HepG2 (cell line): ENCODE measurements at places on chromosomes 11 and 22.

GRCh38 chr22:39923696-39924095, 22.8 kb downstream of the GRAP2 start:
- no peak for DNase-seq

GRCh38 chr22:22376352-22376706, 131.7 kb downstream of the VPREB1 start:
- DNase-seq, result no peak

GRCh38 chr11:43071338-43071737, 240.5 kb upstream of the API5 start:
- DNase-seq, result no peak

DNA sequence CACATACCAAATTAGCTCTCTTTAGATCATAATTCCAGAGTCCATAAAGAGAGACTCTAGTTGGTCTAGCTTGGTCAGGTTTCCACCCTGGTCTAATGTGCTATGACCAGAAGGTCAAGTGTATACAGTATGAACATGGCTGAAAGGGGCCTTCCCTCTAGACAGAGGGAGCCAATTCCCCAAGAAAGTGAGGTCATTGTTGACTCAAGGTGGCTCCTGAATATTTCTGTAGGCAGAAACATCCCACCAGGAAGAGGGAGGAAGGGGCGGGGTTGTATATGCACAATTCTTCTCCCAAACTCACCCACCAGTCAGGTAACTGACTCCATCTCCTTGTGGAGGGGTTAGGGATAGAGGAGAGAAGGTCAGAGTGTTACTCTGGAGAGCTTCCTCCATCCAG, 281.8 kb upstream of the PLET1 start:
- no peak for DNase-seq

DNA sequence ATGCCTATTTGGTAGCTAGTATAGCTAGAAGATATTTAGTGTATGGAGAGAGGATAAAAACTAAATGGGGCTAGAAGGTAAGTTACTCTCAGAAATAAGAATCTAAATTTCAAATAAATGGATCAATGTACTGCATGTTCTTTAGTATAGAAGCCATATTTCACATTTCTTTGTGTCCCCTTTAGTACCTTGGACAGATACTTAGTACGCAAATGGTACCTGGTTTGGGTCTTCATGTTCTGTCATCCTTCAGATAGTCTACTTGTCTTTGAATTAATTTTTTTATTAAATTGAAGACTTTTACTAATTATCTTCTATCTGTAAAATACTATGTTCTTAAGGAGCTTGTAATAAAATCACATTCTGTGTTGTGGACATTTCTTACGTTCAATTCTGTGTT, 26.3 kb upstream of the RBMXL2 start:
- DNase-seq, result no peak

DNA sequence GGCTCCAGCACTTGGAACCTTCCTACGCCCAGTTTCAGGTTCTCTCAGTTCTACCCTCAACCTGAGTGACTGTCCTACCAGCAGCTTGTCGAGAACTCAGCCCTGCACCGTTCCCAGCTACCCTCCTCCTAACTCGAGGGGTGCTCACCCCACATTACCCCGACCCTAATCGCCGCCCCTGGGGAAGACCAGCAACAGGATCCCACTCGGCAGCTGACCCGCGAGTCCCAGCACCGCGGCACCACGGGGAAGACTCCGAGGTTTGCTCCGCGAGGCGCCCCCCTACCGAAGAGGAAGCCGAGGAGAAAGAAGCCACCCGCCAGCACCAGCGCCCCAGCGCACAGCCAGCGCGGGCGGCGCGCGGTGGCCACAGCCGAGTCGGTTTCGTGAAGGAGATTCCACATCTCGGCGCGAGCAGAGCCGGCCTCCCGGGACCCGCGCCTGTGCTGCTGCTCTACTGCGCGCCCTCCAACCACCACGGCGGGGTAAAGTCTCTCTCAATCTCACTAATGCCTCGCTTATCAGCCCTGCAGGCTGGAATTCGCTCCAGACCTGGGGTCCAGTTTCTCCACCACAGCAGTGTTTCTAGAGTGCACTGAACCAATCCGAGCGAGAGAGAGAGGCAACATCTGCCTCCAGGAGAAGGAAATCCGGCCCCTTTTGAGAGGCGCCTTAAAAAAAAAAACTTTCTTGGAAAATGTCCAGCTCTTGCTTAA, at the start of gene FOLH1:
Gene FOLH1 (minus strand): TSS at position 597 of the 716 bp plus-strand sequence. CDS start 193 bp downstream, at position 404.
- DNase-seq, result no peak

DNA sequence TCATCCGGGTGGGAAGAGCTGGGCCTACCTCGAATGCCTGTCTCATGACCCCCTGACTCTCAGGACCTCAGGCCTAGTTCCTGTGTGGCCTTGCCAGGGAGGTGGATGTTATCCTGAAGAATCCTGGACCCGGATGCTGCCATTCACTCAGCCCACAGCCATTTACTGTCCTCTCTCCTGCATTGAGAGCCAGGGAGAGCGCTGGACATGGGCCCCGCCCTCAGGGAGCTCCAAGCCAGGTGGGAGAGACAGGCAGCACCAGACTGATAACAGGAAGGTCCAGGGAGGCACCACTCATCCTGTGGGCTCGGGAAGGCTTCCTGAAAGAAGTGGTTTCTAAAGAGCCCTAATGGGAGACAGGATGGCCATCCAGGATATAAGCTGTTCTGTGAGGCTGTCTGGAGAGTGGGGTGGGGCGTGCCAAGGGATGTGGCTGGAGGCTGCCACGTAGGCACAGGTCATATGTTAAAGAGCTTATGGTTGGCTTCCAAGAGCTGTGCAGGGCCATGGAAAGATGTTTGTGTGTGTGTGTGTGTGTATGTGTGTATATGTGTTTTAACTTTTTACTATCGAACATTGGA, 8.6 kb downstream of the SERPINH1 start:
- DNase-seq, result no peak

DNA sequence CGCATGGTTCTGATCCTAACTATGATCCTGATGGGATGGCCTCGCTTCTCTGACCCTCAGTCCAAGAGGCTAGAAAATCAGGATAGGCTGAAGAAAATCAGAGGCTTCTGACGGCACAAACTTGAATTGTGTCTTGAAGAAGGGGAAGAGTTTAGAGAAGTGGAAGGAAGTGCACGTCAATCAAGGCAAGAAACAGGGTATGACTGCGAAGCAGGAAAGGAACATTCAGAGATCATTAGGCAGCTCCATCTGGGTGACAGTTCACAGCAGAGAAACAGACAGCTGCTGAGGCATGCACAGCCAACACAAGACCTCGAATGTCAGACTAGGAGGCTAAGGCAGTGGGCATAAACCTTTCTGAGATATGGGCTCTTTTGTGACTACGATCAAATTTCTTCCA, 29.3 kb downstream of the CLPB start:
- DNase-seq, result no peak

DNA sequence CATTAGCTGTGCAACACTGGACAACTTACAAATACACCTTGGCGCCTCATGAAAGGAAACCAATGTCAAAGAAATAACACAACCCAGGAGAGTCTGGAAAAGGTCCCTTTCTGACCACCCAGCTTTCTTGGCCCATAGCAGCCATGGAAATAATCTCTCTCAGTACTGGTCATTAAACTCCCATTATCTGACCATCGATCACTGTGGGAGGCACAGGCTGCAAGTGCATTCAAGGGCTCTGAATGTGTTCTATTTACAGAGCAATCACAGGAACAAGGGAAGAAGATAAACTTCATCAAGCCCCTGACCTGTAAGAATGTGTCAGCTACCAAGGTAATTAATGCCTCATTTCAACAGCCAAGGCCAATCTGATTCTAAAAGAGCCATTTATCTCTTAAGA, 40.1 kb downstream of the CTSC start:
- no peak for DNase-seq

DNA sequence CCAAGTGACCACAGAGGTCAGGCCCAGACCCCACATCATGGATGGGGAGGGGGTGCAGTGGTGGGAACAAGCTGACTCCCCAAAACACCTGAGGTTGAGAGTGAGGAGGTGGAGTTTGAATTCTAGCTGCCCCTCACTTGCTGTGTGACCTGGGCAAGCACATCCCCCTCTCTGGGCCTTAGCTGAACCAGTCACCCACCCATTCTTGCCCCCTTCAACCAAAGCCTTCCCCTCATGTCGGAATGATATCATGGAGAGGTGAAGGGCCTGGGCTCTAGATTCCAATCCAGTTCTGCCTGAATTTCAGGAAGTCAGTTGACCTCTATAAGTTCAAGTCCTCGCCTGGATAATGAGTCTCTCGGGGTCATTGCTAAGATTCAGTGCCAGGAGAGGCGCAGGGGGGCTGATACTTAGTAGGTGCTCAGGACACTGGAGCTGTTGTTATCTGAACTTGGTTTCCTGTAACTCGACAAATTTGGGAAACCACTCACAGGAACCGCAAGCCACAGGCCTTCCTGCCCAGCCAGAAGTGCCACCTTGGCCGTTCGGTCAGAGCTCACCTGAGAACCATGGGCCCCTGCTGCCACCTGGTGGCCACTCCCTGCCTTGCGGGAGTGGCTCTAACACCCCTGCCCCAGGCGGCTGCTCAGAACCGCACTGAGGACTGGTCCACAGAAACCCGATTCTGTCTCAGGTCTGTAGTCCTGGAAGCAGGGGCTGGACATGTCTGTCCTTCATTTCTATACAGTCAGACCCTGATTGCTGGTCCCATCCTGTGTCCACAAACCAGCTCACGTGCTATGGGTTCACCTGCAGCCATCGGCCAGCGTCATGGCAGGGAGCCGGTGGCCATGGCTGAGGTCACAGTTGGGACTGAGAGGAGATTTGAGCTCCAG, 6.9 kb downstream of the CDC42EP1 start:
- DNase-seq, result peak; percentile 61

DNA sequence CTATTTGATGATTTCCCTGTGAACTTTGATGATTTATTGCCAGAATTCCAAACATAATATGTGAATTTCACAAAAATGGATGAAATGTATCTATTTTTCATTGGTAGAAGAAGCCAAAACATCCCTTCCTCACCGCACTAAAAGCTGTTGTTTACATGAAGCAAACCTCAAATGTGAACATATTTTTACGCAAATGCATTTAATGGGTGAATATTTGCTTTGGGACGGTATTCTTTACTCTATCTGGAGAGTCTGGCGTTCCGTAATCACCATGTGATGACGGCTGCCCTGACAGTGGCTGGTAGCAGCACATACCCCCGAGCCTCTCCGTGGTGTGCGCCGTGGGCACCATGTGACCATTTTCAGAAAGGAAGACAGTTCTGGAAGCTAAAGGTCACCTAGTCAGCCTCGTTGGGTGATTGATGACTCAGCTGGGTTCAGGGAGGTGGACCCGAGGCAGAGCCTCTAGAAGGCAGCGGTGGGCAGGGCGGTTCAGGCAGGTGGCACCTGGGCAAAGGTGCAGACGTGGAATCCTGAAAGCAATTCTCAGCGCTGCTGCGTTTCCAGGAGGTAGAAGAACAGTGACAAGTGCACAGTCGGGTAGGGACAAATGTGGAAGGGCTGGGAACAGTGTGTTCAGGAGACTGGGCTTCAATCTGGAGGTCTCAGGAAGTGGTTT, 45.3 kb downstream of the PPARA start:
- DNase-seq, result no peak

- no peak for DNase-seq
These were observed 69.9 kb downstream of the BUD13 start for GRCh38 chr11:116702772-116703385.

DNA sequence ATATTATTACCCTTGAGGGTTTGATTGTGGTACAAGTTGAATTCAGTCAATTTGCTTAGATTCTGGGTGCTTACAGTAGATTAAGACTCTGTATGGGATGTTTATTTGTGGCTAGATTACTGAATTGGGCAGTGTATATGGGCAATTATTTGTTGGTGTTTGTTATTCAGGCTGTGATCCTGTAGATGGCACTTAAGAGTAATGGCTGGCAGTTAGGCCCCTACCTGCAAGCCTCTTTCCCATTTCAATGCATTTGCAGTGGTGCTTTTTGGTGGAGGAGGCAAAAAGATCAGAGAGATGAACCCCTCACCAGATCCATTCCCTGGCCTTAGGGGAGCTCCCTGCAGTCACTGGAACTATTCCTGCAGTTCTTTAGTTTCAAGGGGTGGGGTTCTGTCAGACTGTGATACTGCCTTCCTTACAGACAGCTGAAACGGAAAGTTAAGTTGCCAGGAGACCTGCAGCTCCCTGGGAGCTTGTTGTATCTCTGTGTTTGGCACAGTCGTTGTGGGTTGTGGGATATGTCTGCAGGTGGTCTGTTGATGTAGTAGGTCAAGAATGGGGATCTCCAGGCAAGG, 199.5 kb downstream of the AASDHPPT start:
- no peak for DNase-seq

- no peak for DNase-seq
These were observed 18.1 kb upstream of the BDNF start for GRCh38 chr11:27718346-27718862.

DNA sequence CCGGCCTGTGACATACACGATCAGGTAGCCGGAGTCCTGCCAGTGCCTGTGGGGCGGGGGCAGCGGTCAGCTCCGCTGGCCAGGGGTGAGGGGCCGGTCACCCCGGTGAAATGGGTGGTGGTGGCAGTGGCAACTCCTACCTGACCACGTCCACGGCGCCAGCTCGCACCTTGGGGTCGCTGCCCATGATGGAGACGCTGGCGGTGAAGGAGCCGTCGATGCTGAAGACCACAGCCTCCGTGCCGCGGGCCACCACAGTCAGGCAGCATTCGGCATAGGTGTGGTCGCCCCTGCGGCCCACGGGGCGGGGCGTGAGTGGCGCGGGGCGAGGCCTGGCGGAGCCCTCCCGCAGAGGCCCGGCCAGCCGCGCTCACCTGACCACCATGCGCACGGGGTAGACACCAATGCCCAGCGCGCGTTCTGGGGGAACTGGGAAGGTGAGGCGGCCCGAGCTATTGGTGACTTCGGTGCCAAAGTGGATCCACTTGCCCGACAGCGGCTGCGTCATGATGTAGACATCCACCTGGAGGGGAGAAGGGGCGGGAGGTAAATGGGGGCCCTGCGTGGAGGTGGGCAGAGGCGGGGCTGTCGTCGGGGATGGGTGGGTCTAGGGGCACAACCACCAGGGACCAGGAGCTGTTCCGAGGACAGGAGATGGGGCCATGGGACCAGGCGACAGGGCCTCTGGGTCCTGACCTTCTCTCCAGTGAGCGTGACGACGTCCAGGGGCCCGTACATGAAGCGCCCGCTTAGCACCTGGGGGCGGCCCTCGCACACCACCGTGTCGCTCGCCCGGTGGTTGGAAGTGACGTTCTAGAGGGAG, 10.9 kb downstream of the AIP start:
- no peak for DNase-seq

DNA sequence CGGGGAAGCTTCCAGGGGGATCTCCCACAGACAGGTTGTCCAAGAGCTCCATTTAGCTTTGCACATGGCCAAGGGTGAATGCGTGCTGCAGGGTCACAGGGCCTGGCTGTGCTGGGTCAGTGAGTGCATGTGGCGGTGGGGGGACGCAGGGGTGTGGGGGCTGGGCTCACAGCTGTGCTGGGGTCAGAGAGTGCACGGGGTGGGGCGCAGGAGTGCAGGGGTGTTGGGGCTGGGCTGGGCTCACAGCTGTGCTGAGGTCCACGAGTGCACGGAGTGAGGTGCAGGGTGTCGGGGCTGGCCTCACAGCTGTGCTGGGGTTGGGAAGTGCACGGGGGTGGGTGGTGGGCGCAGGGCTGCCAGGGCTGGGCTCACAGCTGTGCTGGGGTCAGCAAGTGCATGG, 557.7 kb downstream of the BRD1 start:
- DNase-seq, result no peak
